ENCODE measurements at places on chromosomes 1 and 21. TPM values are rescaled to one million over a fixed set of nuclear protein-coding genes. Genes with fewer than 3 reads are reported as not detected.

The PARK7 gene
- 103 TPM for total RNA-seq

The PDE9A gene
- 2.2 TPM for total RNA-seq

DNA sequence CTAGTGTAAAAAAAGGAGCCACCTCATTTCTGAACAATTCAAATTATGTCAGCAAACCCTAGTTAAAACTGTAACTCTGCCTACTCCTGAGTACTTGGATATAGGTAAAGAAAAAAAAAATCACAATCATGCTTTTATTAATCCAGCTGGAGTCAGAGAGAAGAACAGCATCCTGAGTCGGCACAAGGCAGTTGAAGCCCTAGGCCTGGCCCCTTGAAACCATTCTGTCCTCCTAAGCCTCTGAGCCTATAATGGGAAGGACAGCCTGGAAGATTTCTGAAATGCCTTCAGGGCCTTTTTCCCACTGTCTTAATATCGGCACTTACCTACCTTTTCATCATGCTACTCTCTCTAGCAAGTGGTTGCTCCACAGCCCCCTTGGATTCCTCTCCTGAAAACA is 32.5 kb downstream of the CDC42BPA start:
- no peak overlapping the region for H3K27ac ChIP-seq
- DNase-seq = no peak
- no peaks in the 10 kb centered on the region for H3K27me3 ChIP-seq
- H3K4me3 ChIP-seq = no peak overlapping the region
- no peaks in the 10 kb centered on the region for H3K4me1 ChIP-seq

DNA sequence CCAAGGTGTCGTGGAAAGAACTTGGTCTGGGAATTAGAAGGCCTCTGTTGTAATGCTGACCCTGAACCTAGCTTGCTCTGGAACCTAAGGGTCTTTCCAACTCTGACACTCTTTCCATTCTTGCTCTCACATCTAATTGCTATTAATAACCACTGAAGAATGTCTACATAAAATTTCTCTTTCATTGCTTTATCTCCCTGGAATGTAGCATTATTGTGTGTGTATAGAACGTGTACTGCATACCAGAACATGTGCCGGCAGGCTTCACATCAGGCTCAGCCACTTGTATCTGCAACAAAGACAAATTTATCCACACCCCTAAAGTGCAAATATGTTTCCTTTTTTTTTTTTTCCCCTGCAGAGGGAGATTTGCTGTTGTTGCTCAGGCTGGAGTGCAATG is 13.9 kb upstream of the LAX1 start:
- H3K27ac ChIP-seq = no peak overlapping the region
- H3K27me3 ChIP-seq = no peaks in the 10 kb centered on the region
- DNase-seq = no peak
- no peak overlapping the region for H3K4me3 ChIP-seq
- no peaks in the 10 kb centered on the region for H3K4me1 ChIP-seq

The CRNN gene
- total RNA-seq = 0.21 TPM

- no peak overlapping the region for H3K4me3 ChIP-seq
- DNase-seq = no peak
- H3K4me1 ChIP-seq = peaks cover 51% of the 10 kb centered on the region
- H3K27me3 ChIP-seq = no peaks in the 10 kb centered on the region
- peak overlapping the region; percentile 36 for H3K27ac ChIP-seq
- peaks cover 60% of the 10 kb centered on the region for H3K36me3 ChIP-seq
Observed at GRCh38 chr1:202578001-202578504, 132.2 kb downstream of the SYT2 start.

DNA sequence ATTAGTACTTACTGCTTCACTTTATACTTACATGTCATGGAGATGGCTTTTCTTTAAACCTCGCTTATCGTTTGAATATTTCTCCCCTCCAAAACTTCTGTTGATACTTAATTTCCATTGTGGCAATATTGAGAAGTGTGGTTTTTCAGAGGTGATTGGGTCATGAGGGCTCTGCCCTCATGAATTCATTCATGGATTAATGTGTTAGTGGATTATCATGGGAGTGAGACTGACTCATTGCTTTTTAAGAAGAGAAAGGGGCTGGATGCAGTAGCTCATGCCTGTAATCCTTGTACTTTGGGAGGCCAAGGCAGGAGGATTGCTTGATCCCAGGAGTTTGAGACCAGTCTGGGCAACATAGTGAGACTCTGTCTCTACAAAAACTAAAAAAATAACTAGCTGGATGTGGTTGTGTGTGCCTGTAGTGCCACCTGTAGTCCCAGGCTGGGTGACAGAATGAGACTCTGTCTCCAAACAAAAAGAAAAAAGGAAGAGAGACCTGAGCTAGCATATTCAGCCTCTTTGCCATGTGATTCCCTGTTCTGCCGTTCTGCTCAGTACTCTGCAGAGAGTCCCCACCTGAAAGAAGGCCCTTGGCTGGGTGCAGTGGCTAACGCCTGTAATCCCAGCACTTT is 30.2 kb downstream of the RABGAP1L start:
- no peaks in the 10 kb centered on the region for H3K36me3 ChIP-seq
- peaks cover 3% of the 10 kb centered on the region for H3K4me1 ChIP-seq
- no peak for DNase-seq
- no peaks in the 10 kb centered on the region for H3K27me3 ChIP-seq
- no peak overlapping the region for H3K27ac ChIP-seq

The BRINP2 gene
- 0.11 TPM for total RNA-seq

DNA sequence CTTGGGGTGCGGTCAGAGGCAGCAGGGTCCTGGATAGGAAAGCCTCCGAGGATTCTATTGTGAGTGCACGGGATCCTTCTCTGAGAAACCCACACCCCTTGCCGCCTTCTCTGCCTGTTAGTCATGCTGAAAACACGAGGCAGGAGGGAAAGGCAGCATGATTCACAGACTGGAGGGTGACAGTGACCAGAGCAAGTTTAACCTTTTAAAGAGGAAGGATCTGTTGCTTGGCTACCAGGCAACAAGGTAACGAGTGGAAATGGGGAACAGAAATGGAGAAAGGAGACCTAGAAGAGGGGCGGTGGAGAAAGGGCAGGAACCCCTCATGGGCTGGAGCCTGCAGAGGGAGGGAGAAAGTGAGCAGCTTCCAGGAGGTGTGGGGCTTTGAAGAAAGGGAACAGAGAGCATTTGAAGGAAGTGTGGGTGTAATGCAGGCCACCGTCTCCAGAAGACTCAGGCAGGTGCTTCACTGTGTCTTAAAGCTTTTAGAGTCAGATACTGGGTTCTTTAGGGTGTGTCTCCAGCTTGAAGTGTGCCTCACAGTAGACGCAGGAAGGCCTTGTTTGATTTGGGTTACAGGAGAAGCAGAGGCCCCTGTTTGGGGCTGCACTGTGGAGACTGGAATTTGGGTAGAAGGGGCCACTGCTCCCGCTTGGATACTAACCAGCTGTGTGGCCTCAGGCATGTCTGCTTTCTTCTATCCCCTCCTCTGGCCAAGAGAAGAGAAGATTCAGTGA is 19.1 kb downstream of the OPTC start:
- peak overlapping the region; percentile 20 for H3K27ac ChIP-seq
- no peak overlapping the region for H3K4me3 ChIP-seq
- H3K36me3 ChIP-seq = no peaks in the 10 kb centered on the region

GRCh38 chr1:177998696-177999631 is 29.1 kb upstream of the SEC16B start:
- no peak overlapping the region for H3K27ac ChIP-seq
- H3K36me3 ChIP-seq = no peaks in the 10 kb centered on the region
- no peak overlapping the region for H3K4me3 ChIP-seq
- no peak for DNase-seq
- no peaks in the 10 kb centered on the region for H3K4me1 ChIP-seq

DNA sequence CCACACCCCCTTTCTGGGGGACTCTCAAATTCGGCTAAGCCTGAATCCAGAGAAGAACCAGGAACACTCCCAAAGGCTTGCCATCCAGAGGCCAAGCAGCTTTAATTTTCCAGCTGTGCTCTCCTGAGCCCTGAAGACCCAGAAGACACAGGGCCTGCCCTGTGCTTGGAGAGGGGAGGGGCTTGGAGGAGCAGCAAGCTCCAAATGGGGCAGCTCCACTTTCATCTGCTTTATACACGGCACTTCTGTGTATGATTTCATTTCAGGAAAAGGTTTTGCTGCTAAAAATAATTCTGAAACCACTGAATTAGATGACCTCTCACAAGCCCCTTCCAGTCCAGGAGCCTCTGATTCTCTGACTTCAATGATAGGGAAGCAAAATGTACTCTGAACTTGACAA is 39.2 kb upstream of the CTTNBP2NL start:
- no peaks in the 10 kb centered on the region for H3K27me3 ChIP-seq
- H3K4me3 ChIP-seq = no peak overlapping the region
- DNase-seq = no peak
- H3K4me1 ChIP-seq = peaks cover 6% of the 10 kb centered on the region

DNA sequence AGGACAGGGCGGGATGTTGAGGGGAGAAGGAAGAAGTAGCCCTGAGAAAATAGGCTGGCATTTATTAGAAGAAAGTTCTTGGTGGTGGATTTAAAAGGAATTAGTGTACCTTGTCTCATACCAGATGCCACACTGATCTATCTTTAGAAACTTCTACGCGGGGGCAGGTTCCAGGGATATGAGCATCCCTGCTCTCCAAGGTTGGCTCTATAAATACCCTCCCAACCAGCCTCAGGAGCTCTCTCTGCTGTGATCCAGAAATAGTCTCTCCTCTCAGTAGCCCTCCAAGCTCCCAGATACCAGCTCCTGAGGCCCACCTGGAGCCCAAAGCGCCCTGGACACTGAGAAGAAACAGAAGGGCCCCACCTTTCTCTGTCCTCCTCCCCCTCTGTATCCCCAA is 128.3 kb upstream of the TNR start:
- H3K27me3 ChIP-seq = no peaks in the 10 kb centered on the region
- H3K4me3 ChIP-seq = no peak overlapping the region
- peak; percentile 33 for DNase-seq
- H3K36me3 ChIP-seq = no peaks in the 10 kb centered on the region
- H3K27ac ChIP-seq = no peak overlapping the region
- peaks cover 3% of the 10 kb centered on the region for H3K4me1 ChIP-seq

- no peaks in the 10 kb centered on the region for H3K4me1 ChIP-seq
- no peaks in the 10 kb centered on the region for H3K27me3 ChIP-seq
- no peak overlapping the region for H3K4me3 ChIP-seq
Observed at GRCh38 chr1:229479660-229480399, 28.3 kb downstream of the NUP133 start.

The DFFB gene
- 45.4 TPM for total RNA-seq

GRCh38 chr1:47186267-47187185 is 3.3 kb downstream of the PDZK1IP1 start:
- peak; percentile 55 for DNase-seq
- no peaks in the 10 kb centered on the region for H3K36me3 ChIP-seq
- H3K4me1 ChIP-seq = peaks cover 7% of the 10 kb centered on the region
- no peaks in the 10 kb centered on the region for H3K27me3 ChIP-seq
- H3K27ac ChIP-seq = no peak overlapping the region
- no peak overlapping the region for H3K4me3 ChIP-seq

DNA sequence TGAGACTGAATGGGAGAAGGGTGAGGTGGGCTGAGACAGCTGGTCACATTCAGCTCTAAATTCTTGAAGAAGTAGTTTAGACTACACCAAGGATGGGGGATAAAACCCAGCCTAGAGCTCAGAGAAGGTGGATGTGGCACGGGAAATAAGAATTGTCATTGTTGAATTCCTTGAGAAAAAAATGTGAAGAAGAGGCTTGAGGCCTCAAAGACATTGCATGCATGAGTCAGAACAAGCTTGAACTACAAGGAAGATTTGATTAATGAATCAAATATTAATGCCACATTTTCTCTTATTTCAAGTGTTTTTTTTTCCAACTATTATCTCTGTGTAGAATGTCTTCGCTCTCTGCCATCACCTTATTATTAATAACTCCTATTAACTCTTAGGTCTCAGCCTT is 58.9 kb downstream of the MAP3K7CL start:
- no peak overlapping the region for H3K4me3 ChIP-seq
- H3K36me3 ChIP-seq = no peaks in the 10 kb centered on the region
- no peaks in the 10 kb centered on the region for H3K27me3 ChIP-seq
- H3K27ac ChIP-seq = no peak overlapping the region
- DNase-seq = no peak

- H3K4me3 ChIP-seq = no peak overlapping the region
- no peak overlapping the region for H3K27ac ChIP-seq
- peaks cover 5% of the 10 kb centered on the region for H3K4me1 ChIP-seq
- H3K36me3 ChIP-seq = no peaks in the 10 kb centered on the region
- DNase-seq = no peak
- H3K27me3 ChIP-seq = no peaks in the 10 kb centered on the region
Observed at GRCh38 chr1:65470766-65471165, 50.3 kb downstream of the LEPR start.

- H3K36me3 ChIP-seq = no peaks in the 10 kb centered on the region
- no peak overlapping the region for H3K27ac ChIP-seq
- H3K4me1 ChIP-seq = no peaks in the 10 kb centered on the region
- no peak overlapping the region for H3K4me3 ChIP-seq
- DNase-seq = no peak
- no peaks in the 10 kb centered on the region for H3K27me3 ChIP-seq
Observed at GRCh38 chr1:117045644-117046043, 14.5 kb upstream of the TTF2 start.

The GPR3 gene
- total RNA-seq = 2.0 TPM

DNA sequence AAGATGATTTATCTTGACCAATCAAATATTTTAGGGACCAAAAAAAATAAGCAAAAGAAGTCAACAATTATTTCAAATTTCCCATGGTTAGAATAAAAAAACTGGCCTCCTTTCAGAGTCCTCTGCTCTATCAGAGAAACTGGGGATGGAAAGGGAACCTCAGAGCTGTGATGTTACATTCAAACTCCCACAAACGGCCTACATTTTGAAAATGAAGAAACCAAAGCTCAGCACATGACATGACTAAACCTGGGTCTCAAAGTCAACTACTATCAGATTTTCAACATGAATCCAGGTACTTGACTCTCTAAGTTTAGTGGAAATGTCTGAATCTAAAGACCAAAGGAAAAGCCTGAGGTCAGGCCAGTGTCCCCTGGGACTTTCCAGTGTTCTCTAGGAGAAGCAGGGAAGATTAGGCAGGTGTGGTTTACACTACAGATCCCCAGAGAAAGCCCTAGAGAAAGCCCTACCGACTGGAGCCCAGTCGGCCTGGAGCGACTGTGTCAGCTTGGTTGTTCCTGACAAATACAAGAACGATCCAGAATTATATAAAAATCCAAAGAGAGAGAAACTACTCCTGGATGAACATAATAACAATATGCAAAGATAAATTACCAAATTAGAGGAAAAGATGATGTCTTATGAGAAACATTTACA is 24.8 kb downstream of the JAK1 start:
- DNase-seq = no peak
- no peaks in the 10 kb centered on the region for H3K4me1 ChIP-seq
- no peaks in the 10 kb centered on the region for H3K27me3 ChIP-seq
- no peak overlapping the region for H3K4me3 ChIP-seq

The PLD5 gene
- 6.6 TPM for total RNA-seq

The GPR37L1 gene
- total RNA-seq = not detected

- H3K4me3 ChIP-seq = no peak overlapping the region
- H3K27ac ChIP-seq = no peak overlapping the region
- H3K27me3 ChIP-seq = no peaks in the 10 kb centered on the region
- no peaks in the 10 kb centered on the region for H3K36me3 ChIP-seq
- peaks cover 7% of the 10 kb centered on the region for H3K4me1 ChIP-seq
Observed at GRCh38 chr1:54998100-54998499, 633 bp upstream of the BSND start.

GRCh38 chr1:246836209-246836966 is 95.4 kb downstream of the AHCTF1 start:
- H3K36me3 ChIP-seq = peaks cover 5% of the 10 kb centered on the region
- H3K27me3 ChIP-seq = no peaks in the 10 kb centered on the region
